ENCODE measurements at places on chromosomes 2 and 18.
A peak's percentile ranks its signal among the peaks of the same experiment; 100 is the strongest.

DNA sequence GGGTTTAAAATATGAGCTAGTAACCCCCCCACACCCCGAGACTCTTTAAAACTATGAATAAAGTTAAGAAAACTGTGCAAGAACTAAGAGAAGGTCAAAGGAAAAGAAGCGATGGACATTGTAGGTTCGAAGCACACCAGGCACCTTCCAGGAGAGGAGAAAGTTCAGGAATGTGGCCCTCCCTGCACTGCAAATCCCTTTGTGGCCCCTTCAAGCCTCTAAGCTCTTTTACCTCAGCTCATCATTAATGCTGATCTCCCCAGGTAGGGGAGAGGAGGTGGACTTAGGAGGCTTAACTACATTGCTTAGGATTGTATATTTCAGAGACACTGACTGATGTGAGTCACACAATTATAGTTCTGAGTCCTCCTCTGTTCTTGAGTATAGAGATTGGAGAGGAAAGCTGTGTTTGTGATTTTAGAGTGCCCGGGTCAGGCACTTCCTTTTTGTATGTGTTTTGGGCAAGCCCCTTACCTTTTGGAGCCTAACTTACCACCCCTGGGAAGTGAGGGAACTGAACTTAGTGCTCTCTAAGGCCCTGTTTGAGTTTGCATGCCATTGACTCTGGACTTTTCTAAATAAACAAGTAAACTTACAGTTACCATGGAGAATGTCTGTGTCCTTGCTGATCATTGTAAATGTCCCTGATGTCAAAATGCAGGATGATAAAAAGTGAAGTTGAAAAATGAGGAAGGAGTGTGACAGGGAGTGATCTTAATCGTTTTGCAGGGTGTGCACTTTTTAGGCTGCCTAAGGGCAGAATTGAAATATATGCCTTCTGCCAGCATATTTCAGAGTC is 140.8 kb upstream of the ZEB2 start:
- no peak for DNase-seq

GRCh38 chr2:47205576-47206141 is 50.6 kb upstream of the STPG4 start:
- DNase-seq: peak; percentile 78

GRCh38 chr2:23617811-23618215 is 232.8 kb downstream of the KLHL29 start:
- no peak for DNase-seq

- no peak for DNase-seq
Measured at GRCh38 chr2:197238043-197238365, 72.6 kb downstream of the ANKRD44 start.

GRCh38 chr2:206305523-206306245 is 31.2 kb downstream of the ZDBF2 start:
- no peak for DNase-seq

GRCh38 chr2:20013126-20013849 is 820 bp upstream of the MATN3 start:
- no peak for DNase-seq

- DNase-seq: no peak
Measured at GRCh38 chr2:176753752-176754474, 458.7 kb upstream of the HNRNPA3 start.

- DNase-seq: no peak
Measured at GRCh38 chr2:110115291-110116032, at the start of gene MALL. TSS of gene MALL (minus strand) at chr2:110115822. CDS start at chr2:110115792, 30 bp downstream.

DNA sequence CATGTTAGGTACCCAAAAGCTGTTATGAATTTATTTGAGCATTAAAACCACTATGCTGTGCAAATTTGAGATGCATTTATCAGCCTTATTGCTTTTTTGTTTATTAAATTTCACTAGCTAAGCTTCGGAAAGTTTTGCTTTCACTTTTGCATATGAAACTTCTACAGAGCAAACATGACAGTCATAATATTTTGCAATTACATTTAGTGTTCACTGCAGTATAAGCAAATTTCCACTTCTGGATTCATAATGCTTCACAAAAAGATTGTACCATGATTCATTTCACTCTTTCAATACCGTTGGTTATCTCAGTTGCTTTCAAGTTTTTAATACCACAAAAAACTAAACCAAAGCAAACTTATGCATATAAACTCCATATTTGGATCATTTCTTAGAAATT is 228.7 kb upstream of the SLC8A1 start:
- no peak for DNase-seq

DNA sequence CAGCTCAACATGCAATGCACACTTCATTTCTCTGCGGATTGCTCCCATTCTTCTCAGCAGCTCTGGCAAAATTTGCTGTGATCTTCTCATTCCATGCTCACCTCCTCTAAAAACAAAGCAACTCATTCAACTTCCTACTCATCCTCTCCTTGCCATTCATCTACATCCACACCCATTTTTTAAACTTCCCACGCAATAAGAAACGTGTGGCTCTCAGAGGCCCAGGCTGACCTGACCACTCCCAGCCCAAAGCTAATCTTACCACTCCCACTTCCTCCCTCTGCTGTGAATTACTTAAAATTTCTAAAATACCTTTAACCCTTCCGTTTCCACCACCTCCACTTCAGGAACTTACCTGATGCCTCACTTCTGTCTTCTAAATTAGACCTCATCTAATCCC is 15.2 kb downstream of the ABCB11 start:
- DNase-seq: no peak

- DNase-seq: no peak
Measured at GRCh38 chr2:105877945-105878344, 133.2 kb downstream of the NCK2 start.

DNA sequence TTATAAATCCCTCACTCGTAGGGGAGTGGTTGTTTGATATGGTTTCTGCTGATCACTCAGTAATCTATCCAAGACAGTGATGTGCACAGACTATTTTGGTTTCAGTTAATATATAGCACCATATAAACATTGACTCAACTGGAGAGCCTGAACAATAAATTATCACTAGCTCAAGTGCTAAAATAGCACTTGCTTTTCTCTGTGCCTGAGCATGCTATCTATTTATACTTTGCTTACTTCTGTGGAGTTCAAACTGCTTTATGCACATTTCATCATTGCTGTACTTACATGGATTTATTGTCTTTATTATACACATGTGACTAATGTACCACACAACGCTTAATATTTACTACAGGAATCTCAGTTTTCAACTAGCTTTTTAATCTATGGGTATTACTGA is 133.6 kb downstream of the BCL2 start:
- no peak for DNase-seq

- no peak for DNase-seq
Measured at GRCh38 chr18:44033144-44033701, 647.5 kb upstream of the SETBP1 start.

GRCh38 chr18:6270771-6271216 is 143.9 kb downstream of the L3MBTL4 start:
- no peak for DNase-seq

DNA sequence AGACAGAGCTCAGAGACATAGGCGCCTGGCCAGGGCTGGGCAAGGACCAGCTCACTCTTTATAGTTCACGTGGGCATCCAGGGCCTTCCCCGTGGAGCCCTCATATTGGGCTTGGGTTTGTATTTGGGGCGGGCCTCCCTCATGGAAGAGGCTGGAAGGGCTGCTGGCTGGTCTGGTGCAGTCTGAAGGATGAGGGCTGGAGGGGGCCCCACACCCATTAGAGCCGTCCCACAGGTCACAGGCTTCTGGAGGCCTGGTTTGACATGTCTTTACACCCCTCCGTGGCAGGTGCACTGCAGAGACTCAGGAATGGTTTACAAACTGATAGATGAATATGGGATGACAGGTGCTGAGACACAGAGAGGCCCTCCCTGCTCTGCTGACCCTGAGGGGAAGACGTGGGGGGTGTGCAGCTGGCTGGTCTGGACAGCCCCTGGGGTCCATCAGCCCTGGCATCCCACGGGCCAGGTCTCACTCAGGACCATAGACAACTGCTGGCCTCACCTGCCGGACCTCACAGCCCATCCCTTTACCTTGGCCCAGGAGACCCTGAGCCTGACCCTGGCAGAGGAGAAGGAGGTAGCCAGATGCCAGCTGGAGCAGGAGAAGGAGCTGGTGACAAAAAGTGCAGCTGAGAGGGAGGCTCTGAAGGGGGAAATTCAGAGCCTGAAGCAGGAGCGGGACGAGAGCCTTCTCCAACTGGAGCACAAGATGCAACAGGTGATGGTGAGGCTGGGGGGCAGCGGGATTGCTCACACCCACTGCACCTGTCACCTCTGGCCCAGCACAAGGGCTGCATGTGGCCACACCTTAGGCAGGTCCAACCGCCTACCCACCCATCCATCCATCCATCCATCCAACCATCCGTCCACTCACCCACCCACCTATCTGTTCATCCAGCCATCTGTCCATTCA is 43.9 kb downstream of the CROCC2 start:
- no peak for DNase-seq

- no peak for DNase-seq
Measured at GRCh38 chr18:43934322-43934721, 657.0 kb upstream of the SYT4 start.

GRCh38 chr18:67916097-67916496 is 399.6 kb upstream of the DSEL start:
- no peak for DNase-seq

DNA sequence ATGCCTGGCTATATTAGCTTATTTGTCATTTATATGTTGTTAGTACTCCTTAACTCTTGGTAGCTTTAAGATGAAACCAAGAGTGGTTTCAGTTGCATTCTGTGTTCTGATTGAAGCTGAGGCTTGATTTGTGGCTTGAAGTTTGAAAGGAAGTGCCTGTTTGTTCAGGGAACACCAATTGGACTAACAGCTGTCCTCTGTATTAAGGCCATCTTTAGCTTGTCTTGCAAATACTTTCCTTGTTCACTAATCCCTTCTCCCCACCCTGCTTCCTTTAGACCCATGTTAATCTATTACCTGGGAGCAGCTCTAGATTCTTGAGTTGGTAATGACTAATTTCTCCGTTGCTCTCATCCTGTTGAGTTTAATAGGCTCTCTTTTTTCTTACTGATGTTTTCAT is 13.4 kb downstream of the ITGA6 start:
- no peak for DNase-seq

DNA sequence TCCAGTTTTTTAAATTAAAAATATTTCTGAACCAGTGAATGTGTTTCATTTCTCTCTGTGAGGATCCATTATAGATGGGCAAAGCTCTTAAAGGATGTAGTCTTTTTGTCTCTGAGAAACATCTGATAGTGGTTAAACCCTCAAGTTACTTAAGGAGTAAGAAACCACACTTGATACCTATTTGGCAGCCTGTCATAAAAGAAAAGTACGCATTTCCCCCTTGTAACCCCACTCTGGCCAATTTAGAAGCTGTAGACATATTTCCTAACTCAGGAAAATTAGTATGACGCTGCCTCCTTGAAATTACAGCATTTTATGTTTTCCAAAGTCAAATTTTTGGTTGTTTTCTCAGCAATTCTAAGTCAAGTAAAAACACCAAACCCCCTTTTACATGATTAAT is 2.0 kb downstream of the STAT4 start:
- DNase-seq: no peak

DNA sequence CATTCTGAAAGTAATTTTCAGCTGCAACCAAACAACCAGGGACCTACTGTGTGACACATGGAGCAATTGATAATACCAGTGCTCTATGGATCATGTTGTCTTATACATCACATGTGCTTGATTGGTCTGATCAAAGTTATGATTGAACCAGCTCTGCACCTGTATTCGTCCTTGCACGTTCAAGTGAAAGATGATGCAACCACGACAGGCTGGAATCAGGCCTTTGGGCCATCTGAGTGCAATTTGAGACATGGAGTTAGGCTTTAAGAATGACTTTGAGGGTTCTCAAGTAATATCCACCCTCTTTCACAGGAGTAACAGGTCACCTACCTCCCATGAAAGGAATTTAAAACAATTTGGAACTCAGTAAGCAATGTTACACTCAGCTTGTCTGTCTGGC is 165.2 kb downstream of the SLC8A1 start:
- DNase-seq: no peak

DNA sequence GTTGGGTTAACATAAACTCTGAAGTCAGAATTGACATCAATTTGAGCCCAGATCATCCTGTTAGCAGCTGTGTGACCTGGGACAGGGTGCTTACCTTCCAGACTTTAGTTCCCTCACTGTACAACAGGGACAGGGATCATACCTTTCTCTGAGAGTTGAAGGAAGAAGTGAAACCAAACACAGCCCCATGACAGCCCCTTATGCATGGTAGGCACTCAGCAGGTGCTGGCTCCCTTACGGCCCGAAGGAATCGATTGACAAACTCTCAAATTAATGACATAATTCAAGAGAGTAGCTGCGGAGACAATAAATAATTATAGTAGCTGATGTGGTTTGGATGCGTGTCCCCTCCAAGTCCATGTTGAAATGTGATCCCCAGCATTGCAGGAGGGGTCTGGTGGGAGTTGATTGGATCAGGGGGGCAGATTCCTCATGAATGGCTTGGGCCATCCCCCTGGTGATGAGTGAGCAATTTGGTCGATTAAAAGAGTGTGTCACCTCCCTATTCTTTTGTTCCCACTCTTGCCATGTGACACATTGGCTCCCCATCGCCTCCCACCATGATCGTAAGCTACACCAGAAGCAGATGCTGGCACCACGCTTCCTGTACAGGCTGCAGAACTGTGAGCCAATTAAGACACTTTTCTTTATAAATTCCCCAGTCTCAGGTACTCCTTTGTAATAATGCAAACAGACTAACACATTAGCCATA is 72.4 kb downstream of the ODC1 start:
- DNase-seq: no peak

DNA sequence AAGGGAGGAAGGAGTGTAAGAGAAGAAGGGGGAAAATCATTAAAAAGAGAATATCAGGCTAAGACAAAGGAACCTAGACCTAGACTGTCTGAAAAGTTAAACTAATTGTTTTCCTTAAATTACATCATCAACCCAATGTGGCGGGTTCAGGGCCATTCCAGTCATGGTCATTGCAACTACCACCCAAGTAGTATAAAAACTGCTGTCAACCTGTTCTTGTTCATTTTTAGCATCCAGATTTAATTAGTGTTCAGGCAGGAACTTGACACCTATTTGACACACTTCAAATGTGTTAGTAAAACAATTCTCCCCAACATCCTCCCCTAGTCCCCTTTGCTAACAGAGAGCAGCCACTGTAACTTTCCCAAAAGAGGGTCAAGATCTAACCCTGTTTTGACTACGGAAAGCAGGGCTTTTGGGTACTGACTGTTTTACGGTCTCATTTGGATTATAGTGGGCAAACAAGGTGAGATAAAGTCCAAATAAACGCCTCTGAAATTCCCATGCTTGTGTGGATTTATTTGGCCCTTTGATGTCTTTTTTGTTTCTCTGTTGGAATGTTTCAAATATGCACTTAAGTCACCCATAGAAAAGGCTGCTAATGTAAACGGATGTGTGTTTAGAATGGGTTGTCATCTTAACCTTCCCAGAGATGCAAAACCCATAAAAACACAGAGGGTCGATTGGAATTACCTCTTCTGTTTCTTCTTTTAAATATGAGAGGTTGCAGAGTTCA is 19.3 kb upstream of the TANC1 start:
- DNase-seq: no peak

DNA sequence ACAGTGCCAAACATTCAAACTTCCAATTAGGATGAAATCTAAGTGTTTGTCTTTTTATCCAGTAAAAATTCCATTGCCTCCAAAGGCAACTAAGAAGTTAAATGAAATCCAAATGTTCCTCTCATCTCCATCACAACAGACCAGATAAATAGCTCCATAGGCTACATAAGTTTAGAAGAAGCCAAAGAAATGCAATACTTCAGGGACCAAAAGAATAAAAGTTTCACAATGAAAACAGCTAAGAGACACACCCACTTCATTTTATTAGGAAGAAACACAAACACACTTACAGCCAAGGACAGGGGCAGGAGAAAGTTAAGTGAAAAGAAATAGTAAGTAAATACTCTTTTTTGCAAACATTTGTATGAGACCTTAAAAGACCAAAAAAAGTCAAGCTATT is 88.5 kb upstream of the CCDC150 start:
- DNase-seq: no peak

- DNase-seq: no peak
Measured at GRCh38 chr18:45671321-45671720, 52.7 kb upstream of the SLC14A1 start.
